GM04504 (cell line): ENCODE measurements at places on chromosomes 7 and 10.

GRCh38 chr10:127195571-127196281, 665 bp downstream of the INSYN2A start:
- no peak for DNase-seq

DNA sequence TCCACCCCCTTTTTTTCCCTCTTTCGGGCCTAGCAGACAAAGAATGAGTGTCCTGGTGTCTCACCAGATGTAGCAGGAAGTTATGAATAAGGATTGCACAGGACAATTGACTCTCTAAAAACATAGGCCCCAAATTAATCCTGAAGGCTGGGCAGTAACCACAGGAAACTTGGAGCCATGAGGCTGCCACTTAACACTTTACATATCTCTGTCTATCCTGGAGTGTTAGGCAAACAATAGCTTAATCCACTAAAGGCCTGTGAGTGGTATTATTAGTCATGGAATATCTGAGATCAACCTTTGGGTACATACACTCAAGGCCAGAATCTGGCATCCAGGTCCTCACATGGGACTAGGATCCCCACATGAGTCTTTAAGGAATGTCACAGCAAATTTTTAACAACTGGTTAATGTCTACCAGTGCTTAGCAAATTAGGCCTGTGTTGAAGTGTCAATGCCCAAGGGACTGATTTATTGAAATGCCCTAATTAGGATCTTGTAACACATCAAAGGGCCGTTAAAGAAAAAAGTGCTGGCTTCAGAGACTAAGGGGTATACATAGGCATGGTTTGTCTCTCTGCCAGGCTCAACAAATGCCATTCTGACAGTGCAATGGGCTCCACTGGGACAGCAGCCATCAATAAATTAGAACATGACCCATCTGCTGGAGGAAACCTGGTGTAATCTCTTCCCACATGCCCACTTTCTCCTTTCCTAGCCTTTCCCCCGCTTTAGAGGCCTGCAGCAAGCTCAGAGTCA, 196.7 kb upstream of the TBX20 start:
- no peak for DNase-seq

DNA sequence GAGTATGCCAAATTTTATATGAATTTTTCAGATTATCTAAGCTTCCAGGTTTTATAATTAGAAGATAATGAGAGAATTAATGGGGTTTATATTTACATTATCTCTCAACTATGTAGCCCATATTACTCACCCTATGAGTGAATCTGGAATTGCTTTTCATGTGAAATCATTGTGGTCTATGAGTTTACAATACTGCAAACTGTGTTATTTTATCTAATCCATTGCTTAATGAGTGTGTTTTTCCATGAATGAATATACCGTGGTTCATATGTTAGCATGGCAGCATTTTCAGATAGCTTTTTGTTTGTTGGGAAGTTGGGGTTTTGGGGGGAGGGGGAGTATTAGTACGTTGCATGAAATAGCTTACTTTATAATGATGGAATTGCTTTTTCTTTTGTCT, 44.5 kb downstream of the FGFBP3 start:
- DNase-seq, result no peak

DNA sequence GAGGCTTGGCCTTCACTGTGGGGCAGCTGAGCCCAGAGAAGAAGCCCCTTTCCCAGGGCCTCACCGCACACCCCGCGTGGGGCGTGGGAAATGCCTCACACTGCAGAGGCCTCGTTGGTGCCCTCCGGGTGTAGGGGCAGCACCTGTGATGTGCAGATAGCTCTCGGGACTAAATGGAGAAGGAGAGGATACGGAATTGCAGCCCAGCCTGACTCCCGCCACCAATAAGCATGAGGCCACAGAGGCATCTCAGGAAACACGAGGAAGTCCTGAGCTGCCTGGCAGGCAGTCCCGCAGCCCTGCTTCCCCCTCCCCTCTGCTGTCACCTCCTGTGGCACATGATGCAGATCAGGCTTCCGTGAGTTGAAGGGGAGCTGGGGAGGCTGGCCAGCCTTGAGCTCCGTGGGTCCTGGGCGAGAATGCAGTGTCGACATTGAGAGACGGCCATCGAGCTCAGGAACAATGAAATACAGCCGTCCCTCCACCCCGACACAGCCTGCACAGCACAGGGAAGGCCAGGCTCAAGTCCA, 59.6 kb upstream of the PPP2R2D start:
- no peak for DNase-seq

DNA sequence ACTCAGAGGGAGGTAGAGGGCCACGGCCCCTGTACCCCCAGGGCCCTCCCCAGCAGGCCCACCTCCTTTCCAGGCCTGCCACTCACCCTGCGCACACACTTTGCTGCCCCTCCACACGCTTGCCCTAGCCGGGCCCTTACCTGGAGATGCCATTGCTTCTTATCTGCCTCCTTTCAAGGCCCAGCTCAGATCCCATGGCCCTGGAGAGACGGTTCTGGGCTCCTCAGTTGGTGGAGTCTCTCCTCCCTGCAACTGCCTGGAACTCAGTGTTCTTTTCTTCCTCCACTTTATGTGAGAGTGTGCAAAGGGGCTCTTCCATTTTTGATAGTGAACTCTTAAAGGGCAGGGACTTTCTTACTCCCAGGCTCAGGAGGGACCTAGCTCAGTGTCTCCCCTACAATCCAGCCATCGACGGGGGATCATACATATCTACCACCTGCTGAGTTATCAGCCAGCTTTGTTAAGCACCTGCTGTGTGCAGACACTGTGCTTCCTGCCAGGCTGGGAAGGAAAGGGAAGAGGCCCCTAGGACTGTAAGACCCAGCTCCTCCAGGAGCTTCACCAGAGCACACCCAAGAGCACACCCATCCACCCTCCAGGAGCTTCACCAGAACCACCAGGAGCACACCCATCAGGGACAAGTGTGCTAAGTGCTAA, 89.3 kb upstream of the MACROH2A2 start:
- no peak for DNase-seq

GRCh38 chr7:50774319-50774718, 8.4 kb downstream of the GRB10 start:
- DNase-seq, result no peak

- no peak for DNase-seq
Measured at GRCh38 chr7:47528471-47528870, 53.4 kb downstream of the TNS3 start.

DNA sequence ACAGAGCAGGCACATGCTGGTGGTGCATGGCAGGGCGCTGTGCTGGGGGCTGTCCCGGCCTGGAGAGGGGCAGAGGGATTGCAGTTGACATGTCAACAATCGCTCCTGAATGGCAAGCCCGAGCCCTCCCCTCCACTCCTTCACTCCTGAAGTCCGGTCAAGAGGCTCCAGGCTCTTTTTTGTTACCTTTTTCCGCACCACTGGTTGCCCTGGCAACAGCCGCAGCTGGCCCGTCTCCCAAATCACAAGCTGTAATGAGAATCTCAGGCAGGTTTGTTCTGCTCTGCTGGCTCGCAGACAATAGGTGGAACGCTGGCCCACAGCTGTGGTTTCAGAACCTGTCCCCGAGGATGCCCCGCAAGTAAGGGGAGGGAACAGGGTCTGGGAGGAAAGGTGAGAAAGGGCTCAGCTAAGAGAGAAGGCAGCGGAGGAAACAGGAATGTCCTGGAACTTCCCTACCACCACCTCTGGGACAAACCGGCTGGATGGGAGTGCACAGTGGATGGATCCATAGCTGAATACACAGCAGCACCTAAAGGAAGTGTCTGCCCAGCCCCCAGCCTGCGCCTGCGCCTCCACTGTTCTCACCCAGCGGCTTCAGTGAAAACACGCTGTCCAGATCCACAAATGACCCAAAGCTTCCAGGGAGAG, 58.9 kb downstream of the CALML3 start:
- no peak for DNase-seq

- no peak for DNase-seq
Measured at GRCh38 chr10:101214446-101215396, 14.5 kb downstream of the LBX1 start.

- no peak for DNase-seq
Measured at GRCh38 chr7:142098004-142098403, 13.5 kb upstream of the MGAM2 start.

GRCh38 chr10:79933961-79934360, 14.9 kb downstream of the SFTPD start:
- DNase-seq, result no peak

DNA sequence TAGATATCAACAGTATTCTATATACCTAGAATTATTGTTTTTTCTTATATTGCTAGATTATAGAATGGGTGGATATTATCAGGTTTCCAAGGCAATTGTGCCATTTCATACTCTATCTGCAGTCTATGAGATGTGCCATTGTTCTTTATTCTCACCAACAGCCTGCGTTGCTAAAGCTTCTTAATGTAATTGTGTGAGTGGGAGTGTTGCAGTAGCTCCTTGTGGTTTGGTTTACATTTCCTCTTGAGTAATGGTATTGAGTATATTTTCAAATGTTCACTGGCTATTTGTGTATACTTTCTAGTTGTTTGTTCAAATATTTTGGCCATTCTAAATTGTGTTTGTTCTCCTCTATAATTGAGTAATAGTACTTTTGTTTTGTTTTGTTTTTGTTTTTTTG, 199.2 kb downstream of the TFEC start:
- no peak for DNase-seq

GRCh38 chr10:131896403-131896802, 4.4 kb upstream of the PPP2R2D start:
- no peak for DNase-seq

GRCh38 chr10:120402147-120402766, 54.8 kb upstream of the PLPP4 start:
- no peak for DNase-seq

DNA sequence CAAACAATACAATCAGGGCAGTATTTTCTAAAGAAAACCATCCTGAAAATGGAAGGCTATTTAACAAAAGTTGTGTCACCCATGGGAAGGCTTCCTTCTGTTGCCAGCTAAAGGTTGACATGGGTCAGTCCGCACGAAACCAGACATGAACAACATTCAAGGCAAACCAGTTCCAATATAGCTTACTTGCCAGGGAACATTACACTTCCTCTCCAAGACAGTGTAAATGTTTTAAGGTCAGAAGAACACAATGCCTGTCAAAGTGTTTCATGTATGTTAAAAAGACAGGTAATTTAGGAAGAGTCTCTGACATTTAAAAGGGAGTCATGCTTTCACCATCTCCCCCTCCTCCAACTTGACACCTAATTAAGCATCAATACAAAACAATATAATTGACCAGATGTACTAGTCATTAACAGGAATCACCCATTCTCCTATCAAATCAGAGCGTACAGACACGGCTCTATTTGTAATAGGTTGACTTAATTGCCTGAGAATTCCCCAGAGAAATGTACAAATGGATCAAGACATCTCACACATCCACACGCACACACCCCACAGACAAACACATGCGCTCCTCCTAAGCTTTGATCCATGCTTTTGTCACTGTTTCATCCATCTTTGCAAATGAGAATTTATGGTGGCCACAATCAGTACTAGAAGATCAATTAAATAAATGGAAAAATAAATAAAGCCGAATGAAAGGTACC, 69.5 kb downstream of the CACNA2D1 start:
- no peak for DNase-seq

DNA sequence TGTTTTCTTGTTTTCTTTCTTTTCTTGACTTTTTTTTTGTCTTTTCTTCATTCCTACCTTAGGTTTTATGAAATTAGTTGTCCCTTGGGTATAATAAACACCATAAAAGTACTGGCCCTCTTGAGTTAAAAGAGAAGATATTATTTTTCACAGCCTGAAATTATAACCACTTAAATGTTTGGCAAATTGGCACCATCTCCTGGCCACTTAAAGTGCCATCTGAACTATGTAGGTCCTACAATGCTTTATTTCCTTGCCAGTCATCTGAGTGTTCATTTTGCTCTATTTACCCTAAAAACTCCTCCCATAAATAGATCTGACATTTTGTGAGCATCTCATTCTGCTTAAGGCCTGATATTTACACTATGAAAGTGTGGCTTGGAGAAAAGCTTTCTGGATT, 98.9 kb upstream of the PRKCQ start:
- DNase-seq, result no peak

DNA sequence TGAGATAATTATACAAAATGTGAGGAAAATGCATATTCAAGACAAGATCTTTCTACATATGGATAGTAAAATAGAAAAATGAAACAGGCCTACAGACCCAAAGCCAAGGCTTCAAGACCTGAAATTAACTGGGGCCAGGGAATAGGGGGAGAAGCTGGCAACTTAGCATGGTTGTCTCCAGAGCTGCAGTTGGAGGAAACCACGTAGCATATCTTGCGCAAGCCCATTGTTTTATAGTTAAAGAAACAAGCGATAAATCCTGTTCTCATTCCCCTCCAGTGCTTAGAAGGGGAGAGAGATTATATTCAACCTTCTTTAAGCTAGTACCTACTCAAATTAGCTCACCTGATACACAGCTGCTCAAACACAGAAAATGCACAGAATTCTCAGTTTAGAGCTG, 197.1 kb downstream of the SORCS1 start:
- no peak for DNase-seq

DNA sequence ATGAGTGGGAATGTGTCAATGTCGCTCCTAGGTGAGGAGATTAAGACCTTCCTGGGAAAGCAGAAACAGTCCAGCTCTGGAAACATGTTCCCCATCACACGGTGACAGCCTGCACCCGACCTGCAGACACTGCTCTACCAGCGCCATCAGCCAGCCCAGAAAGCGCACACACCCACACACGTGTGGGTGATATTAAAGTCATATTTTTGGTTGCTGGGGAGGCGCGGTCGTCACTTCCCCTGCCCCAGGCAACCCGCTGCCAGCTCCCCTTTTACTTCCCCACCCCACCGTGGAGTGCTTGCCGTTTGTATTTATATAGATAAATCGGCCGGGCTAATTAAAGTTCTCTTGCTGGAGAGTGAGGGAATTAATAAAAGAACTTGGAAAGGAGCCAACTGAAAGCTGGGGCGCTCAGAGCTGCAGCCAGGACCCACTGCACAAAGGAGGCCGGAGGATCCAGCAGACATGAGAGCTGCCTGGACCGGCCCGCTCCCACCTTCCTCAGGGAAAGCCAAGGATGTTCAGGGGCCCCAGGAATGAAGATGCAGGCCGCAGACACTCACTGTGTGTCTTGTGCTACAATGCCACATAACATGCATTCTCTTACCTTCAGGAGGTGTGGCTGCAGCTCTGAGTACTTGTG, 145.2 kb upstream of the UNC5B start:
- no peak for DNase-seq

- DNase-seq, result no peak
Measured at GRCh38 chr10:25294032-25294926, 119.5 kb downstream of the GPR158 start.

- DNase-seq, result no peak
Measured at GRCh38 chr7:45174328-45174610, 16.7 kb downstream of the RAMP3 start.

DNA sequence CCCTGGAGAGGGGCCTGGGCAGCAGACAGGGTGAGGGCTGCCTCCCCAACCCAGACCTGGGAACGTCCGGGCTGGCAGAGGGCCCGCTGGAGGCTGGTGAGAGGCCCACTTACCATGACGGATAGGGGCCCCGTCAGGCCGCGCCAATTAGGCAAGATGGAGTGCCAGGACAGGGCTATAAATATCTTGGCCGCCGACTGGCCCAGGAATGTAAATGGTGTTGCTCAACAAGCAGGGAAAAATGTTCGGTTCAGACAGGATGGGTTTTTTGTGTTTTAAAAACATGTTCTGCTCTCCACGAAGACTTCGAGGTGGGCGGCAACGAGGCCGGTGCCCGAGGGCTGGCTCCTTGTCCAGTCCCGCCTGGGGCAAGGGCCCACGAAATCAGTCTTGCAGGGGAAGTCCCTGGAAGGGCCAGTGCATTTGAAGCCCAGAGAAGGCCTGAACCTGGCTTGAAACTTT, 35.8 kb upstream of the ELN start:
- peak; percentile 79 for DNase-seq
